ENCODE measurements at places on chromosomes 12 and 14.
A peak's percentile ranks its signal among the peaks of the same experiment; 100 is the strongest.

GRCh38 chr12:95130096-95130495 lies 56.7 kb upstream of the NR2C1 start:
- H3K27me3 ChIP-seq, result no peaks in the 10 kb centered on the region

GRCh38 chr12:70052931-70053497 lies 190.2 kb upstream of the CNOT2 start:
- no peaks in the 10 kb centered on the region for H3K36me3 ChIP-seq
- no peak overlapping the region for H3K4me3 ChIP-seq
- DNase-seq, result no peak
- H3K27me3 ChIP-seq, result no peaks in the 10 kb centered on the region
- H3K27ac ChIP-seq, result peak overlapping the region; percentile 2
- peaks cover 27% of the 10 kb centered on the region for H3K4me1 ChIP-seq

- no peaks in the 10 kb centered on the region for H3K4me1 ChIP-seq
- H3K36me3 ChIP-seq, result no peaks in the 10 kb centered on the region
- no peak for DNase-seq
Observed at GRCh38 chr12:20885116-20885515, 74.6 kb downstream of the SLCO1B3 start.

GRCh38 chr12:65274602-65275272 lies 3.7 kb upstream of the MSRB3 start:
- H3K4me1 ChIP-seq, result no peaks in the 10 kb centered on the region
- DNase-seq, result no peak
- H3K4me3 ChIP-seq, result no peak overlapping the region
- no peak overlapping the region for H3K27ac ChIP-seq
- no peaks in the 10 kb centered on the region for H3K36me3 ChIP-seq
- peaks cover 9% of the 10 kb centered on the region for H3K27me3 ChIP-seq

- no peak for DNase-seq
- H3K4me1 ChIP-seq, result no peaks in the 10 kb centered on the region
- no peak overlapping the region for H3K27ac ChIP-seq
- H3K36me3 ChIP-seq, result no peaks in the 10 kb centered on the region
Observed at GRCh38 chr14:80264702-80265101, 53.4 kb upstream of the DIO2 start.

DNA sequence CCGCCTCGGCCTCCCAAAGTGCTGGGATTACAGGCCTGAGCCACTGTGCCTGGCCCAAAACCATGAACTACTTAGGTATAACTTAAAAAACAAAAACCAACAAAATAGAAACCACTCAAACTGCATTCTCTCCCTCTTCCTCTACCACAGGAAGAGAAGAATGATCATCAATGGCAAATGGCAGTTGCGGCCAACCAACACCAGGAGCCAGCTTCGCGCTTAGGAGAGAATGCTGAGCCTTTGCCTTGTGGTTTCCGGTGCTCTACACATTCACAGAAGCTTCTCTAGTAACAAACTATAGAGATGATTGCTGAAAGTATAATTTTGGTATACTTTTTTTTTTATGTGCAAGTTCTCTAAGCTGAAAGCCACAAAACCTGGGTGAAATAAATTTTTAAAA lies 17.1 kb downstream of the CATSPERB start:
- H3K4me3 ChIP-seq, result no peak overlapping the region
- DNase-seq, result no peak
- no peaks in the 10 kb centered on the region for H3K36me3 ChIP-seq
- no peaks in the 10 kb centered on the region for H3K27me3 ChIP-seq

DNA sequence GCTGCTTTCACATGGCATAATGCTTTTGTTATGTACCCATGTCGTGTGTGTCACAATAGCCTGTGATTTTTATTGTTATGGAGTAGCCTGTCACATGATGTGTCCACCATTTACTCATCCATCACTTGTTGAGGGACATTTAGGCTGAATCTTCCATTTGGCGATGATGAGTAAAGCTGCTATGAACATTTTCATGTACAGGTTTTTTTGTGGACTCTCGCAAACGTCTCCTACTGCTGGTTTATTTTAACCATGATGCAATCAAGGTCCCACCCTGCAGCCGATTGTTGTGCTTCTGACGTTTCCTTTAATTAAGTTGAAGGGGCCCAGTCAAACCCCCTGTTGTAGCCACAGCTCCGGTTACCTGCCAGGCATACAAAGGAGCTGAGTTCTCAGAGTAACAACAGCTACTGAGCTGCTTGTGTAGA lies 63.2 kb downstream of the ZNF664 start:
- DNase-seq, result no peak
- no peak overlapping the region for H3K4me3 ChIP-seq
- no peaks in the 10 kb centered on the region for H3K4me1 ChIP-seq
- no peaks in the 10 kb centered on the region for H3K27me3 ChIP-seq

DNA sequence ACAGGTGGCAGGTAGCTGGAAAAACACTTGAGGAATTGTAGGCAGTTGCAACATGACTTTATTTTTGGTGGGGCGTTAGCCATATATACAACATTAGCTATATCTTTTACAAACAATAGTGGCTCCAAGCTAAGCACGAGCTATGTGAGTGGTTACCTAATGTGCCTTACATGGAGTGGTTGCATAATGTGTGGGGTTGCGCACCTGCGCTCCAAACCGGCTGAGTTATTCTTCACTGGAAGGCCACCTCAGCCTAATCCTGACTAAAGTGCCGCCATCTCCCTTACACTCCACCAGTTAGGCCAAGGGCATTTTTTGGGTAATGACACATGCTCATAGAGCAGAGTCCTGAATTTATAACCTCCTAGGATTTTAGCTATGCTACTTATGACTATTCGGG lies 31.8 kb upstream of the G2E3 start:
- no peak overlapping the region for H3K27ac ChIP-seq
- H3K4me1 ChIP-seq, result no peaks in the 10 kb centered on the region
- DNase-seq, result no peak
- no peaks in the 10 kb centered on the region for H3K27me3 ChIP-seq
- H3K4me3 ChIP-seq, result no peak overlapping the region

DNA sequence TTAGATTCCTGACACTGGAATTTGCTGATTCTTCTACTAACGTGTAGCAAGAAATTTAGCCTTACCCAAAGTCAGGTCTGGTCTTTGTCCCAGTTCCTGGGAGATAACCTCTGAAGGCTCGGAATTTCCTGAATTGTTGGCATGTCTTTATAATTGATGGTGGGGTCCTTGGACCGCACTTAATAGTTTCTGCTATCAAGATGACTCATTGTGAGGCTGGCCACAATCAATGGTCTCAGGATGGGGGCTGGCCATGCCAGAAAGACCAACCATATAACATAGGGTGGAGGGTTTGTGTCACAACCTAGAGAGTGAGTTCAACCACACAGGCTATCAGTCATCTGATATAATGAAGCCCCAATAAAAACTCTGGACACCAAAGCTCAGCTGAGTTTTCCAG lies 259.7 kb downstream of the DAD1 start:
- no peaks in the 10 kb centered on the region for H3K27me3 ChIP-seq
- H3K4me1 ChIP-seq, result peaks cover 5% of the 10 kb centered on the region
- no peak overlapping the region for H3K27ac ChIP-seq
- H3K4me3 ChIP-seq, result no peak overlapping the region
- no peak for DNase-seq

DNA sequence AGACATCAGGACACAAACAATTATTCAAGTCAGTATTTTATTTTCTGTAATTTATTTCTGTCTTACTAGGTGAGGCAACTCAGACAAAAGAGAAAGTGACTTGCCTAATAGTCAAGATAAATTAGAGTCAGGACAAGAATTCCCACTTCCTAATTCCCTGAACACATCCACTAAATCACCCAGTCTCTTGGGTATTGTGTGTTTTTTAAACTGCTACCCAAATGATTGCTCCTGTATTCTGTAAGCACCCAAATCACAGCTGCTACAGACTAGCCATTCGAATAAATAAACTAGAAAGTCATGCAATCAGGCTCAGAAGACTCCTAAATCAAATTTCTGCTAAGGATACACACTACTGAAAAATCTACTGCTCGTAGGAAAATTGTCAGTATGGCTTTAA lies 263.0 kb downstream of the DUSP6 start:
- DNase-seq, result no peak
- H3K27me3 ChIP-seq, result no peaks in the 10 kb centered on the region
- no peaks in the 10 kb centered on the region for H3K4me1 ChIP-seq
- H3K4me3 ChIP-seq, result no peak overlapping the region

- H3K4me1 ChIP-seq, result no peaks in the 10 kb centered on the region
- H3K4me3 ChIP-seq, result no peak overlapping the region
- DNase-seq, result no peak
- no peaks in the 10 kb centered on the region for H3K27me3 ChIP-seq
Observed at GRCh38 chr14:68849416-68849815, 56.5 kb upstream of the ZFP36L1 start.

DNA sequence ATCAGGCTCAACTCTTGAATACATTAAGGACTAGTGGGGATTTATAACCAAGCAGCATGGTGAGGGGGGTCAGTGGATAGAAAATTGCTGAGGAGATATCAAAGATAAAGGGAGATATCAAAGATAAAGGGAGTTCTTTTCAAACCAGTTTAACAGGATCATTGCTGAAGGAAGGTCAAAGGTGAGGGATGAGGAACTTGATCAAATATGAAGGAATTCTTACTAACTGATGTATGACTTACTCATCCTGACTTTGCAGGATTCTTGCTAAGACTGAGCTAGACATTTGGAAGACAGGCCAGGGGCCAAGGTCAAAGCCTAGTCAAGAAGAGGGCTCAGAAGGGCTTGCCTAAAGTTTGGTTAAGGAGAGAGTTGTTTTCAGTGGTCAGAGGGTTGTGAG lies 4.8 kb downstream of the ABHD4 start:
- H3K4me1 ChIP-seq, result peaks cover 26% of the 10 kb centered on the region
- DNase-seq, result no peak
- no peaks in the 10 kb centered on the region for H3K27me3 ChIP-seq
- no peak overlapping the region for H3K4me3 ChIP-seq
- peaks cover 18% of the 10 kb centered on the region for H3K36me3 ChIP-seq

DNA sequence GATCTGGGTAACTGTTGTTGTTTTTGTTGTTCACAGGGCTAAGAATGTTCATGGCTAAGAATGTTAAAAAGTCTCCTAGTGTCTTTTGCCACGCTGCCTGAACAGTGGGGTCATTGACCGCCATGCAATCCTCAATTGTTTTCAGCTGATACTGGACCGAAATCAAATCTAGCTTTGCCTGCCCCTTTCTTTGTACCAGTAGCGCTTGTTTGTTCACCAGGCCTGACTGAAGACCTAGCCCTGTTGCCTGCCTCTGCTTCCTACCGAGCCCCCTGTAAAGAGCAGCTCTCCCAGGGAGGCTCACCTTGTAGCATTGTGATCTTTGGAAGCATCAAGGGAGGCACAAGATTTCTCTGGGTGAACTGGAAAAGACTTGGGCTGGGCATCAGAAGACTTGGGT lies 6.7 kb downstream of the PSEN1 start:
- DNase-seq, result no peak
- H3K4me1 ChIP-seq, result no peaks in the 10 kb centered on the region
- no peaks in the 10 kb centered on the region for H3K27me3 ChIP-seq
- H3K4me3 ChIP-seq, result no peak overlapping the region

DNA sequence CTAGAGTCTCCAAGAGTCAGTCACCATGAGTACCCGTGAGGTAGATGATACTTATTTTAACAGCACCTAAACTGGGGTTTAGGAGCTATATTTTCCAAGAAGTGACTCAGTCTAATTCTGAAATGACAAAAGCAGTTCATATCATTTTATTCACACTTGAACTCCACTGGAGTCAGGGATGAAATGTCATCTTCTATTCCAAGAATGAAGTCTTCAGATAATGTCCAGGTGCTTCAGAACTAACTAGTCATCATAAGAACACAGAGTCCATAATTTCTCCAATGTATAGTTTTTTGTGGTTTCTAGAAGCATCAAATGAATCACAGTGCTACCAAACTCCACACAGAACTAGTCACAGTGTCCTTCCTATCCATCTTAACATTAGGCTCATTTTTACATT lies 13.3 kb downstream of the DNM1L start:
- H3K27me3 ChIP-seq, result no peaks in the 10 kb centered on the region

DNA sequence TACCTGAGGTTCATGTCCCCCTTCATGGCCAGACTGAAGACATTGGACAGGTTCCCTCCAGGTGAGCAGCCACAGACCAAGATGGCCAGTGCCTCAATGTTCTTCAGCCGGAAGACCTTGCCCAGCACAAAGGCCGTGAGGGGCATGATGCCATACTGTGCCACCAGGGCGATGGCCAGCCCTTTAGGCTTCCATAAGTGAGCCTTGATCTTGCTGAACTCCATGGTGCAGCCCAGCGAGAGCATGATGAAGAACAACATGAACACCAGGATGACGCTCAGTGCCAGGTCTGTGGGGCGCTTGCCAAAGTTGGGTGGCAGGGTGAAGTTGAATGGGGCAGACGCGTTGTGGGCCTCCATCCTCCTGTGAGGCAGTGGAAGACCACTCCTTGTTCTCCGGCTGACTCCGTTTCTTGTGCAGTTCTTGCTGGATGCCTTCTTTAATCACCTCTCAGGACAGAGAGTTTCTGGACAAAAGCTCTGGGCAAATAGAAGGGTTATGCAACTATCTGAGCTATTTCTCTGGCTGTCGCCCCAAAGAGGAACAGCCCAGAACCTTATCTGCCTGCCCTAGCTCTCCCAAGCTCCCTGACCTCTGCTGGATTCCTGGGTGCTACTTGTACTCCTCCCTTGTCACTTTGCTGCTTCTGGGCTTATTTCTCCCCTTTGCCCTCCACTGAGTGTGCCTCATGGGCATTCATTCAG lies at the start of gene SLC10A1:
Gene SLC10A1, minus strand, starts transcription at position 445 of the 704 bp plus-strand sequence. Its CDS starts 86 bp downstream, at position 359.
- H3K36me3 ChIP-seq, result no peaks in the 10 kb centered on the region
- H3K27me3 ChIP-seq, result no peaks in the 10 kb centered on the region
- no peak within 1 kb of the TSS for H3K27ac ChIP-seq
- H3K4me3 ChIP-seq, result no peak within 1 kb of the TSS

- no peaks in the 10 kb centered on the region for H3K36me3 ChIP-seq
- DNase-seq, result no peak
- H3K4me3 ChIP-seq, result no peak overlapping the region
- H3K27me3 ChIP-seq, result no peaks in the 10 kb centered on the region
- H3K27ac ChIP-seq, result no peak overlapping the region
- H3K4me1 ChIP-seq, result no peaks in the 10 kb centered on the region
Observed at GRCh38 chr14:54502602-54503001, 7.1 kb upstream of the CGRRF1 start.

DNA sequence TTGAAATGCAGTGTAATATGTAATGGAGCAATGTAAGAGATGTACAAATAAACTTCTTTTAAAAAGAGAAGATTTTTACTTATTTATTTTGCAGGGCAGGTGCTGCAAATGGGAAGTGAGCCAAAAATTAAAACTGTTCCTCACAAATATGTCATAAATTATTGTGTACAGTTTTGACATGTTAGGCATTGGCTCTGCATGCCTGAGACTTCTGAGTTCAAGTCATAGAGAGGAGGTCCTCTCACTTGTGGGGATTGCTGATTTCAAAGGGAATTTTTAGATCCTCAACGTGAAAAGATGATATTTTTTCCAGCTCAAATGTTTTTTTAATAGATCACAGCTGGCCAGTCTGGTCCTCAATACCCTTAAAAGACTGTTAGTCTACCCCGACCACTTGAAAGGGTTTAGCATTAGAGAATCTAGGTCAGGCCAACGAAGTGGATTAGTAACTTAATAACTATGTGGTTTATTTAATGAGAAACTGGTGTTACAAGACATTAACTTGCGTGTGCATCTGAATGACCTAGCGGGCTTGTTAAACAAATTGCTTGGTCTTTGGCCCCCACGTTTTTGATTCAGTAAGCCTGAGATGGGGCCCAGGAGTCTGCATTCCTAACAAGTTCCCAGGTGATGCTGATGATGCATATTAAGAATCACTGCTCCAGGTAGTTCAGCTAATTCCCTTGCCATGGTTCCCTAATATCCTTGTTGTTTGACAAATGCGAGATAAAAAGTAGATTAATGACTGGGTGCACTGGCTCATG lies 30.9 kb upstream of the WDR89 start:
- no peaks in the 10 kb centered on the region for H3K27me3 ChIP-seq
- no peak for DNase-seq
- no peaks in the 10 kb centered on the region for H3K36me3 ChIP-seq
- H3K4me1 ChIP-seq, result peaks cover 6% of the 10 kb centered on the region
- H3K4me3 ChIP-seq, result no peak overlapping the region
- H3K27ac ChIP-seq, result no peak overlapping the region

All from keratinocyte (primary cell).